ENCODE measurements at places on chromosomes 6 and 20. TPM values are rescaled to one million over a fixed set of nuclear protein-coding genes. Genes with fewer than 3 reads are reported as not detected.

Gene HDGFL1
- total RNA-seq: not detected

Gene C6orf15
- not detected for total RNA-seq

Gene KCNK16
- total RNA-seq: not detected

Gene SLC44A4
- 0.20 TPM for total RNA-seq

Gene TRIM40
- total RNA-seq: not detected

Data from spinal cord (tissue), 10 donors.